ENCODE measurements at places on chromosomes 5 and 9.
A peak's percentile ranks its signal among the peaks of the same experiment; 100 is the strongest.

DNA sequence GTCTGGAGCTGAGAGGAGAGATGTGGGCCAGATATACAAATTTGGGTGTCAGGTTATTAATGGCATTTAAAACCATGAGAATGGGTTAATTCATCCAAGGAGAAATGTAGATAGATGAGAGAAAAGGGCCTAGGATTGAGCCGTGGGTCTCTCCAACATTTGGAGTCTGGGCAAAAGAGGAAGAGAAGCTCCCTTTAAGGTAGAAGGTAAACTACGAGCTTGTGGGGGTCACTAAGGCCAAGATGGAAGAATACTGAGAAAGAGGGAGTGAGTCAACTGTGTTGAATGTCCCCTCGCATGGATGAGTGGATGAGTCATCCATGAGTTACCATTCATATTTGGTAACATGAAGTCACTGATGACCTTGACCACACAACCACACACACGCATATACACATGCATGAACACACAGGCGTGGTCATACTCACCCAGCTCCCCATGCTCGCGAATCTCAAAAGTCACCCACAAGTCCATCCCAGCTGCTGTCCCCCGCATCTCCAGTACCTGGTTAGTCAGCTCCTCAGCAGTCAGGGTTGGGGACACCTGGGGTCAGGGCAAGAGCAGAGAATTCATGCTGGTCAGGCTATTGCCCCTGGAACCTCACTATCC lies 6.8 kb upstream of the FCHSD1 start:
- no peak for DNase-seq

DNA sequence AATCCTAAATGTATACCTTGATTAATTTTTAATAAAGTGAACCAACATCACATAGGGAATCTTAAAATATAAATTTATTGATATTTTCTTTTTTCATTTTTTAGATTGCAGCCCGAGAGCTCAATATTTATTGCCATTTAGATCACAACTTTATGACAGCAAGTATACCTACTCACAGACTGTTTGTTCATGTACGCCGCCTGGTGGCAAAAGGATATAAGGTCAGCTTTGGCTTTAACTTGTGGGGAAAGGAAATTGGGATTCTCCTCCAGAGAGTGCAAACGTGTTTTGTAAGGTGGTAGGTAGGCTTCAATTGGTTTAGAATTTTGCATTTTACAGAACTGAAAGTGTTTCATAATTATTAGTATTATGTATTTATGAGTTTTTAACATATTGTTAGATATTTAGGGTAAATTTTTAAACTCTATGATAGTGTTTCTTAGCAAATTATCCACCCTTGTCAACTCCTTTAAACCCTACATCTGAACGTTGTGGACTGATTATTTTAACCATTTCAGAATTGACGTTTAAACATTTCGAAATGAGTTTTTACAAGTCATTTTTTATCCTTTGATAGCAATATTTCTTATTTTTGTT lies 17.5 kb upstream of the DHFR start:
- peak; percentile 86 for DNase-seq

DNA sequence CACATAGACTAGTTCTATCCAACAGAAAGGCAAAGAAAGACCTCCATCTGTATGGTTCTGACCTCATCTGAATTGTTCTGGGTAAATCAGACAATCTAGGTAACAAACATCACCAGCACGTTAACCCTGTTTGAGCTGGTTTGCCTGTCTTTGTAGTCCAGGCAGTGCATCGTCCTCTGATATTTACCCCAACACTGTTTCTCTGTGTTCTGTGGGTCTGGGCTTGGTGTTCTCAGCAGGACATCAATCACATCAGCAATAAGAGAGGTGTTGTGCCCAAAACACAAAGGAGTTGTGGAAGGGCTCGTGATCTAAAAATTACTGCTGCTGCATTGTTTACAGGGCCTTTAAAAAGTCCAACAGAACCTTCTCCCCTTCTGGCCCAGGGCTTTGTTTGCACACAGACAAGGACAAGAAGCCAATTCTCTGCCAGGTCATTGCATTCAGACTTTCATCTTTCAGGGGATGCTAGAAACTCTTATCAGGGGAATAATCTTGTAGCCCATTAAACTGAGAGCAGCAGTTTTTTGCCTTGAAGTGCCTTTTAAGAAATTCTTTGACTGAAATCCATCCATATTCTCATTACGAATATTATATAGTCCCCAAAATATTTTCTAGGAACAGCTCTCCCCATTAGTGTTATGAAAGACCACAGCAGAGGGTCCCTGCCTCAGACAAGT lies 30.5 kb upstream of the MAP1B start:
- DNase-seq: no peak

GRCh38 chr5:174106997-174107655 lies 61.6 kb downstream of the NSG2 start:
- DNase-seq: no peak

DNA sequence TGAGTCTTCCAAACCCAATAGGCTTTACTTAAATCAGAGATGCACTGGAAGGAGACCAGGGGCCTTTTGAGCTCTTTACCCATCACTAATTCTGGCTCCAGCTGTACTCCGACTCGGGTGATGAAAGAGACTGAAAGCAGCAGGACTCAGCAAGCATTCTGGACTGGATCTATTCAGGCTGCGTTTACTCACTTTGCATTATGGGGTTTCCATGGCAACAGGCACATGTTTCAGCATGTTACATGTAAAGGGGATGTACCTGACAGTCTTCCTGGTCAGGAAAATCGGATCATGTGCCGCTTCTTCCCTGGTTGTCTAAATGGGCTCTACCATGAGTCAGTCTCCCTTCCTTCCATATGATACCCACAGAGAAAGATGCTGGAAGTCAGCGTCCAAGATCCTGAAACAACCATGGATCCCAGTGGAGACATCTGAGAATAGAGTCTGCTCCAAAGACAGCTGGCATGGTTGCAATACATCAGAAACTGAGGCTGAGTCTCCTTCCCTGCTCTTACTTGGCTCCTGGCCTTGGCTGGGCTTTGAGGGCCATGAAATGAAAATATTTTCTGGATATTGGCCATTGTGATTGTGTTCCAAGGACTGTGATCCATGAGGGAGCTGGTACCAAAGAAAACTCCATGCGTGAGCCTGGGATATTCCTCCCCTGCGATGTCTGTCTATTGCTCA lies 102.5 kb upstream of the TNC start:
- no peak for DNase-seq

- no peak for DNase-seq
These were observed 65.6 kb downstream of the PSD2 start for GRCh38 chr5:139861021-139861888.

DNA sequence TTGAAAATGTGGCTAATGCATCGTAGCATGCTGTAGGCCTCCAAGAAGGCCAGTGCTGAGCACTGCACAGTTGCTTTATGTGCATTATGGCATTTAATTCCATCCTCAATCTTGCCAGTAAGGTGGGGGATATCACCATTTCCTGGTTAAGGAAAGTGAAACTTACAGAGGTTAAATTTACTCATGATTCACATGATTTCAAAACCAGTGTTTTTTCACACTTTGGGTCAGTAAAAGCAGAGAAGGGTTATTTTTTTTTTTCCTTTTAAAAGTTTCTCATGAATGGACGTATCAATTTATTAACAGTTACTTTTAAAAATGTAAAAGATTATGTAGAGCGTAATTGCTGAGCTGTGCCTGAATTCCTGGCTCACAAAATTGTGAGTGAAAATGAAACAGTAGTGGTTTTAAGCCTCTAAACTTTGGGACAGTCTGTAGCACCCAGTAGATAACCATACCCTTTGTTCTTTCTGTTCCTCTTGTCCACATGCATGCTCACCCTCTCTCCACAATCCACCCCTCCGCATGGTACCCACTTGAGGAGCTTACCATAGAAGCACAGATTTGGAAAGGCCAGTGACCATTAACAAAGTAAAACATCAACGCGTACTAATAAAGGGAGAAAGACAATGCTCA lies 21.2 kb downstream of the MAST4 start:
- DNase-seq: no peak

- DNase-seq: no peak
These were observed 419.7 kb upstream of the BRINP1 start for GRCh38 chr9:119788921-119789320.

- no peak for DNase-seq
These were observed 887.0 kb downstream of the NR2F1-AS1 start for GRCh38 chr5:92694067-92694466.

GRCh38 chr9:111069183-111069582 lies 30.9 kb upstream of the LPAR1 start:
- no peak for DNase-seq

- no peak for DNase-seq
These were observed 13.2 kb downstream of the ITK start for GRCh38 chr5:157193699-157194424.

DNA sequence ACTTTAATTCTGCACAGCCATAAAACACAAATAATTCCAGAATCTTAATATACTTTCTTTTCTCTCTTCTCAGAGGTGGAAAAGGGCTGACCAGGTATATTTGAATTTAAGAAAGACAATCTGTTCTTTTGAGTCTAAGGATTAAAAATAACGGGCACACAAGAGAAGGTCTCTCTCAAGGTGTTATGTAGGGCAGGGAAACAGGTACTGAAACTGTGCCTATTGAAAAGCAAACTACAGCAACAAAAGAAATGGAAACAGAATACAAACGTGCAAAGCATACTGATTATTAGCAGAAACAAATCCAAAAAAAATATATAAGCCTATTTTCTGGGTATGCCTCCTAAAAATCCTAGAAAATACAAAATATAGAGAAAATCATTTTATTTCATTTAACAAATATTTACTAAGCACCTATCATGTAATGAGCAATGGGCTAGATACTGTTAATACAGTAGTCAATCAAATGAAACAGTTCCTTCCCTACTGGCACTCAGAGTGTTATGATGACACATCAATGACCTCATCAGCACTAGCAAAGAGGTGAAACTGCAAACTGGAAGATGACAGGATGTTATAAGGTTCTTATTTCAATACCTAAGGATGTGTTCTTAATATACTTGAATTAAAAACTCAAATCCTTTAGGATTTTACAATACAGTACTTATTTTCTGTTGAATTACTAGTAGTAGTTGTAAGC lies 87.7 kb downstream of the AUH start:
- no peak for DNase-seq

GRCh38 chr5:110785356-110785755 lies 46.5 kb downstream of the SLC25A46 start:
- no peak for DNase-seq

DNA sequence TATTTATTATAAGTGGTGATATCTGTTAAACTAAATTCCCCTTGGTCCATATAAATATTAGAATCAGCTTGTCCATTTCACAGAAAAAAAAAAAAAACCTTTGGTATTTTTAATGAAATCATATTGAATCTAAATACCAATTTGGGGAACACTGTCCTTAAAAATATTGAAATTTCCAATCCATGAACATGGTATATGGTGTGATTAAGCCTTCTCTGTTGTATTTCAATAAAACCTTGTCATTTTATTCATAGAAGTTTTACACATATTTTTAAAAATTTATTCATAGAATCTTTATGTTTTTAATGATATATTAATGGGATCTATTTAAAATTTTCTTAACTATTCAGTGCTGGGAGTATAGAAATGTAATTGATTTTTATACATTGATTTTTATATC lies 135.3 kb downstream of the CEP120 start:
- no peak for DNase-seq

DNA sequence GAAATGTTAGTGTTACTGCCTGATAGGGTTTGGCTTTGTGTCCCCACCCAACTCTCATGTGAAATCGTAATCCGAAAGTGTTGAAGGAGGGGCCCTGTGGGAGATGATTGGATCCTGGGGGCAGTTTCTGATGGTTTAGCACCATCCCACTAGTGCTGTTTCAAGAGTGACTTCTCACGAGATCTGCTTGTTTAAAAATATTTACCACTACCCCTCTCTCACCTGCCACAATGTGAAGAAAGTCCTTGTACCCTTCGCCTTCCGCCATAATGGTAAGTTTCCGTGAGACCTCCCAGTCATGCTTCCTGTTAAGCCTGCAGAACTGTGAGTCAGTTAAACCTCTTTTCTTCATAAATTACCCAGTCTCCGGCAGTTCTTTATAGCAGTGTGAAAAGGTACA lies 2.6 kb upstream of the RFX3 start:
- peak; percentile 25 for DNase-seq

- peak; percentile 19 for DNase-seq
These were observed 1.4 kb downstream of the NRARP start for GRCh38 chr9:137300567-137301080.

DNA sequence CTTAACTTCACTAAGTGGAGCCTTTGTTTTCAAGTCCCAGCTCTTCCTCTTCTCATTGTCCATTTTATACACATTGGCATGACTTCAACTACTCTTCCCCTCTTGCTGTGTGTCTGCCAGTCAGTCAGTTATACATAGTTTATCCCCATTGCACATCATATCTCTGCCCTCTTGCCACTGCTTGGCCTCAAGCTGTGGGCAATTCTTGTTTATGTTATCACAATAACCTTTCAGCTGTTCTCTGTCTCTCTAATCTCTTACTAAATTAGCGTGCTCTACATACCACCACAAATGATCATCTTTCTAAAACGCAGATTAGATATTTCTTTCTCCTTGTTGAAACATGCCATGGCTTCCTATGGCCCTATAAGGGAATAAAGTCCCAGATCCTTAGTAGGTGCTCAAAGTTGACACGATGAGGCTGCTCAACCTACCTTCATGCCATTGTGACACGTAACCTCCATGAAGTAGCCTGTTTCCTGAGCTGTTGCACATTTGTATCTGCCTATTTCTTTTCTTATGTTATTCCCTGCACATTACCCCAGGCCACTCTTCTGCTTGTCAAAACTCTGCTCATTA lies 239.3 kb downstream of the GAS1 start:
- DNase-seq: no peak

GRCh38 chr5:95725071-95725820 lies 5.9 kb upstream of the RHOBTB3 start:
- DNase-seq: no peak

DNA sequence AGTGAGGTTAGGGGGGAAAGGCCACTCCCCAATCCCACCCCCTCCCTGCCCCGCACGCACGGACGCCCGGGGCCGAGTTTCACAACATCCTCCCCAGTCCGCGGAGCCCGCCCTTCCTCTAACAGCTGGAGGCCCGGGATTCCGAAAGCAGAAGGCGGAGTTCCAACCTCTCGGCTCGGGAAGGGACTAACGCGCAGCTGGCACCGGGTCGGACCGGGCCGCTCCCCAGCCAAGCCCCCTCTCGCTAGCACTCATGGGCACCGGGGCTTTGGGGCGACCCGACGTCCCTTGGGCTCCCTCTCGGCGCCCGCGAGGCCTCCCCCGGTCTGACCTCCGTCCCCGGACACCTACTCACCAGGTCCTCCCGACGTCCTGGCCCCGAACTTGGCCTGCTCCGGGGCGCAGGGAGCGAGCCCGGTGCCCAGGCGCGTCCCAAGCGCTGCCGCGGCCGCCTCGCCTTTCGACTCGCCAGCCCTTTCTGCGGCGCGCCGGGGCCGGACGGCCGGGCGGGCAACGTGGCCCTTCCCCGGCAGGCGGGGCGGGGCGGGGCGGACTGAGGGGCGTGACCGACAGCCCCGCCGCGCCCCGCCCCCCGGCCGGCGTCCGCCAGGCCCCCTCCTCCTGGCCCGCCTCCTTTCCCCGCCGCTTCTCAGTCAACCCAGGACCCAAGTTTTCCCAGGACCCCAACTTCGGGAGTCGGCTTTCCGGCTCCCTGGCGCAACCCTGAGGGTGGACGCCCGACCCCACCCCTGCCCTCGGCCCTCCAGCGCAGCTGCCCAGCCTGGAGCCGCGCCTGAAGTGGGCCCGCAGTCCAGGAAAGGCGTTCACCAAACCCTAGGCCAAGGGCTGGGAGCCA lies at the start of gene MGAT1:
MGAT1 (minus strand) TSS at position 482 of the 856 bp plus-strand sequence. CDS start 9,835 bp downstream, outside the sequence.
- DNase-seq: peak; percentile 76

GRCh38 chr9:13181652-13182051 lies 97.8 kb downstream of the MPDZ start:
- no peak for DNase-seq

GRCh38 chr5:52132053-52132452 lies 655.7 kb upstream of the ITGA1 start:
- no peak for DNase-seq
